RCC 7860 (cell line): ENCODE measurements at places on chromosomes 1 and 21.

DNA sequence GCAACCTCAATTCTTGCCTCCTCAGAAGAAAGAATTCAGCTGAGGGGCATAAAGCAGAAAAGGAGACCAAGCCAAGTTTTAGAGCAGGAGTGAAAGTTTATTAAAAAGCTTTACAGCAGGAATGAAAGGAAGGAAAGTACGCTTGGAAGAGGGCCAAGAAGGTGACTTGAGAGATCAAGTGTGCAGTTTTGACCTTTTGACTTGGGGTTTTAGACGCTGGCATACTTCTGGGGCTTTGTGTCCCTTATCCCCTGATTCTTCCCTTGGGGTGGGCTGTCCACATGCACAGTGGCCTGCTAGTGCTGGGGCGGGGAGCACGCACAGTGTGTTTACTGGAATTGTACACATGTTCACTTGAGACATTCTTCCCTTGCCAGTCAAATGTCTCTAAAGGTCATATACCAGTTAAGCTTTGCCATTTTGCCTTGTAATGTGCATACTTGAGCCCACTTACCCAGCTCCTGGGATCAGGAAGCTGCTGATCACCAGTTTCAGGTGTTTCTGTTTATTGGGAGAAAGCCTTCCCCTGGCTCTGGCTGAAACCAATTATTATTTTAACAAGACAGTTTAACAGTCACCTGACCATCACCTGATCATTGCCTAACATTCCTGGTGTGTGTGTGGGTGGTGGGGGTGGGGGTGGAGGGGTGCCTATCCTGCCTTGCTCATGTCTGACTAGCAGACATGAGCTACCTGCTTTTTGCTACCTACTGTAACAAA, 36.2 kb downstream of the UTP25 start:
- DNase-seq = no peak

- no peak for DNase-seq
These were observed 6.0 kb upstream of the AGO1 start for GRCh38 chr1:35876988-35877387.

DNA sequence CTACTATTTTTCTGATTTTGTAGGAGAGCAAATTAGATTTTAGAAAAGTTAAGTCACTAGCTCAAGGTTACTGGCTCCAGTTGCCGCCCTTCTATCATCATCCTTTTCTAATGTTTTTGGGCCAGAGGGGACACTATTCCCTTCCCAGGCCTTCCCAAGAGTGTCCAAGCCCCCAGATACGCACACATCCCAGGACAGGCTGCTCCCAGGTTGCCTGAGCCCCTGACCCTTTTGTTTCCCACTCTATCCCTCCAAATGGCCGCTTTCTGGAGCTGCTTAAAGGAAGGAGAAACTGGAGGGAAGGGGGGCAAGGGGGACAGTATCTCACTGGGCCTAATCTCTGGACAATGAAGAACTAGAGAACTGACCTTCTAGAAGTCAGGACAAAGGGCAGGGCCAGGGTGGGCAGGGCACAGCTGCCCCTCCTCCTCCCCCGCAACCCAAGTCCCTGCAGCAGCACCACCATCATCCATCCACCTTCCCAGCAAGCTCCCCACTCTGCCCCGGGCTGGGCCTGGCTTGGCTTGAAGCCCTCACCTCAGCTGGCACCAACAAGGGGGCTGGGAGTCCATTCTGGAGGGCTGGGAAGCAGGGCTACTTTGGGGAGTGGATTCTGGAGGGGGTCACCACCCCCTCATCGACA, 1.1 kb upstream of the MAP7D1 start:
- DNase-seq = no peak

DNA sequence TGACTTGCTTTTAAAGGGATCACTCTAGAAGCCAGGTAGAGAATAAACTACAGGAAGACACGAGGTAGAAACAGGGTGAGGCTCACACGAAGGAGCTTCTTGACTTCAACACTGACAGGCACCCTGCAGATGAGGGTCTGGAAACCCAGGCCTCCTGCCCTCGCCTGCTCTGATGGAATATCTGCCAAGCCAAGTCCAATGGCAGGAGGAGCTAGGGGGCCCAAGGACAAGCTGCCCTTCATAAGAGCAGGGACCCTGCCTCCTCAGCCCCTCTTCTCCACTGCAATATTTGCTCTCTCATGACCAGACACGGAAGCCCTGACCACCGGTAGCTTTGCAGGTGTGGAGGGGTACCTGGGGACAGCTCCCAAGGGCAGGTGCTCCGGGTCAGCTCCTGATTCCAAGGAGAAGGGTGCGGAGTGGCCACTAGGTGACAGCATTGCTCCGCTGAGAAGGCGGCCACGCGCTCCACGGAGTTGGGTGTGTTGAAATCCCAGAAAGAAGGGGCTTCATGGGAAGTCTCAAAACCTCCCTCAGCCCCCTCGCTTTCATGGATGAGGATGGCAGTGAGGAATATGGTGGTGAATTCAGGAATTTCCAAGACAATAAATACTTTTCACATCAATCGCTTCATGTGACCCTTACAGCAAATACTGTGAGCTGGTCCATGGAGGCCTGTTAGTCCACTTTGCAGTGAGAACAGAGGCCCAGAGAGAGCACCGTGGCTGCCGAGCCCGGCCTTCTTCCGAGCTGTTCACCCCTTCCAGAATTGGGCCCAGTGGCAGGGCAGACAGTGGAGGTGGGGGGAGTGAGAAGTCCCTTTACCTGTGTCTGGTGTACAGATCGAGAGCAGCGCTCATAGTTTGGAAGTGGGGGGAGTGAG, 33.2 kb upstream of the PAX7 start:
- DNase-seq = peak; percentile 10

DNA sequence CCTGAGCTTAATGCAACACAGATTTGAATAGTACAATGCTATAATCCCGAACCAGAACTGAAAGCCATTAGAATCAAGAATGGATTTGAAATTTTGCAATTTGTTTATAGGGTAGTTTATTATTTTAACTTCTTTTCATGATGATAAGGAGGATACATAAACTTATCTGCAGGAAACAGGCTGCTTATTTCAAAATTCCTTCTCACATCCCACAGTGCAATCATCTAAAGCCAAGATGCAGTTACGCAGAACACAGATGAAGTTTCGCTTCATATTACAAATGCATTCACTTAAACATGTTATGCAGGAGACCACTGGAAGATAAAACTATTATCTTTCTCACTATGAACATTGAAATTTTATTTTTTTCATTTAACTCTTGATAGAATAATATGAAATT, 1019.6 kb downstream of the PLA2G4A start:
- DNase-seq = no peak

DNA sequence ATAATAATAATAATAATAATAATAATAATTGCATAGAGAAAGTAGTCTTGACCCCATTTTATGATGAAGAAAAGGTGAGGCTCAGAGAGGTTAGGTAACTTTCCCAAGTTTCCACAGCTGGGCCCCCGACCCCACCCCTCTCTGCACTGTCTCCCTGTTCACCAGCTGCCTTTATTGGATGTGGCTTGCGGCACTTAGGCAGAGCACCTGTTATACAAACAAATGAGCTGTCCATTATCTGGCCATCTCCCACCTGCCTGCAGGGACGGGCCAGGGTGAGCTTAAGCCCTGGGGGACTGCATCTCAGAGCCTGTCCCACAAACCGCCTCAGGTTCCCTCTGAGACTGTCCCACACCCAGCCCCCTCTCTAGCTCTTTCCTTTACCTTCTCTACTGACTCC, 10.1 kb upstream of the EFNA1 start:
- DNase-seq = no peak

DNA sequence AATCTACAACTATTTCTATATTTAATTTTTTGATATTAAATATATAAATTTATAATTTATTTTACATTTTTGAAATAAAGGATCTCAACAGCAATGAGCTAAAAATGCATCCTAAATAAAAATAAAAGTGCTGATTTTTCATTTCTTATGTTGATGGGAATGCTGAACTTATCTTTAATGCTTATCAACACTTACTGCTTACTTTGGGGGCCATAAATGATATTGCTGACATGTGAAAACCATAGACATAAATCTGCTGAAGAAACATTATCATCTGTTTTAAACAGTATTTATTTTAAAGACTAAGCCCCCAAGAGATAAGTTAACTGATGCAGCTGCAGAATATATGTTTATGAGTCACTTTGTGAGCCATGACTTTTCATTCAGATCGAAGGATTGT, 594.1 kb upstream of the PKN2 start:
- DNase-seq = no peak
